Epithelial cell of esophagus (primary cell): ENCODE measurements at places on chromosomes 2 and 18.
A peak's percentile ranks its signal among the peaks of the same experiment; 100 is the strongest.

GRCh38 chr2:62319070-62319469 is 123.2 kb downstream of the B3GNT2 start:
- DNase-seq = no peak

DNA sequence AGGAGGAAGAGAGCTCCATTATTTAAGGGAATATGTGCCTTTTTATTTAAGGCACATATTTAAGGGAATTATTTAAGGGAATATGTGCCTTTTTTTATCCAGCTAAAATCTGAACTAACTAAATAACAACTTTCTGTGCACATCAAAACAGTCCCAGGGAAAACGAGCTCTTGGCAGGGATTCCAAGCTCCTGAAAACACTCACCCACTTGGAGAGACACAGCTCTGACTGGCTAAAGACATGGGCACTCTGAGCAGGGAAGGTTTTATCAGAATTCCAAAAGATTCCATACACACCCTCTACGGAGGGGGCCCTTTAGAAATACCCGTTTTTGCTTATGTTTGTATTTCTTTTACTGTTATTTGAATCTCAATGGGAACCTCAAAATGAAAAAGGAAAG is 181.0 kb downstream of the ZNF516 start:
- no peak for DNase-seq

DNA sequence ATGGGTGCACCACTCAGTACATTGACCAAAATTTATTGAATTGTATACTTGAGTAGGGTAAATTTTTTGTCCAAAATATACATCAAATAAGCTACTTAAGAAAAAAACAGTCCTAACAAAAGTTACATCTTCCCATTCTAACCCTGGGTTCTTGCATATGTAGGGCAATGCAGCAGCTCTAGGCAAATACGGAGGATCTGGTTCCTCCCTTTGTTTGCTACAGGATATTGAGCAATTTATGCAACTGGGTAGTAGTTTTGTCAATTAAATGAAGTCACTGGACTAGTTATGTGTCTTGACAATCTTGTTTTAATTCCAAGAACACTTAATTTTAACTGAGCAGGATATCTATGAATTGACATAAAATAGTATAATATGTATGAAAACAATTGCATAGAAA is 1507.2 kb upstream of the PIK3C3 start:
- peak; percentile 46 for DNase-seq

GRCh38 chr2:158845859-158846258 is 50.7 kb downstream of the DAPL1 start:
- peak; percentile 52 for DNase-seq

DNA sequence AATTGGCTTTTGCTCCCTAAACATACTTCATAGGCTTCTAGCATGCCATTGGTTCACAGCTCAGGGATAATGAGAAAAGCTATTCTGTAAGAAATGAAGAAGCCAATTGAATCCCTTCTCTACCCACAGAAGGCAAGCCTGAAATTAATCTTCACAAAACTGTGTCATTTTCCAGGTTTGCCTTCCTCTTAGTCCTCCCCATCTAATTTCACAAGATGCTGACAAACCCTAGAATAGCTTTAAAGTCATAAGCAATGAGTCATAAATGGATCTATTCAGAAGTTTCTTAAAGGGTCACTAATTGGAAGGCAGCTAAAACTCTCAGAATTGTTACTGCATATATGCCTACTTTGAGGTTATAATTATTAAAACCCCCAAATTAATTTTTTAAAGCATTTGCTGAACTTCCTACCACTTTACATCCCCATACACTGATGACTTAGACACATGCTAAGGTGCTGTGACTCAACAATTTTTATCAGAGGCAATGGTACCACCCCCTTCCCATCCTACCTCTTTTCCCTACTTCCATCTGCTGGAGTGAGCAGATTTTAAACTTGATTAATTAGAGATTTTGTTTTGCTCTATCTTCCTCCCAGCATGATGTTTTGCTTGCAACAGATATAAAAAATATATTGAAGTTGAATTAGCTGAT is 51.3 kb upstream of the NABP1 start:
- DNase-seq = peak; percentile 58

GRCh38 chr2:101047075-101047766 is 45.1 kb downstream of the RPL31 start:
- peak; percentile 95 for DNase-seq

GRCh38 chr2:176138923-176139660 is 9.6 kb downstream of the HOXD8 start:
- DNase-seq = no peak

DNA sequence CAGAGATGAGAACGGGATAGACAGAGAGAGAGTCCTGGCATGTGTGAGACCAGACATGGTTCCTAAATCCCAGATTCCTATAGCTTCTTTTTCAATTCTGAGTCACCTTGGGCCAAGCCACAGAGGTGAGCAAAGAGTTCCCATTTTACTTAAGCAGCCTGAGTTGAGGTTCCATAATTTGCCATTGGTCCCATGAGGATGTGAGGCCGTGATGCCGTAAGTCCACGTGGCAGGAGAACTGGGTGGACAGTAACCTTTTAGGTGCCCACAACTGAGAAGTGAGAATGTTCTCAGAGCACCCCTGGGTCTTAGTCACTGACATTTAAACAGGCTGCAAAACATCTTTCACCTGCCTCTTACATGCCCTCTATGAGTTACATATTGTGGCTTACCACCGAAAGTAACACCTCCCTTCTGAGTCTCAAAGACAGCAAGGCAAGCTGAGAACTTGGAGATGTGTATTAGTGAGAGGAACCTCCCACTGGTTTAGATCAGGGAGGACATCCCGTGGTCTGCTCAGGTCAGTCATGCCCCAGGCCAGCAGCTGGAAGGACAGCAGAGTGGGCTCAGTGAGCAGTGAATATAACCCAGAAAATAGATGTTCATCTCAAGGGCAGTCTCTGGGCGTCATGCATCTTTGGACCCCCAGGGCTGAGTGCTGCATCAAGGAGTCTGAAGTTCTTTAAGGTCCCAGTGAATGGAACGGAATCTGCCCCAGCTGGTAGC is 127.9 kb upstream of the LGALSL start:
- DNase-seq = no peak

DNA sequence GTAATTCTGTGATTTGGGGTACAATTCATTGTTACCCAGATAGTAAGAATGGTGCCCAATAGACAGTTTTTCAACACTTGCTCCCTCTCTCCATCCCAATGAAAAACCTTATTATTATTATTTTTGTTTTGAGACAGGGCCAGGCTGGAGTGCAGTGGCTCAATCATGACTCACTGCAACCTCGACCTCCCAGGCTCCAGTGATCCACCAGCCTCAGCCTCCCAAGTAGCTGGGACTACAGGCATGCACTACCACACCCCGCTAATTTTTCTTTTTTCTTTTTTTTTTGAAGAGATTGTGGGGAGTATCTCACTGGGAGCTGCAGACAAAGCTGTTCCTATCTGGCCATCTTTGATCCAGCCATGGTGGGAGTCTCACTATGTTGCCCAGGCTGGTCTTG is 7.2 kb downstream of the TGFA start:
- peak; percentile 48 for DNase-seq

- no peak for DNase-seq
Observed at GRCh38 chr2:225038231-225038523, 4.1 kb downstream of the DOCK10 start.

DNA sequence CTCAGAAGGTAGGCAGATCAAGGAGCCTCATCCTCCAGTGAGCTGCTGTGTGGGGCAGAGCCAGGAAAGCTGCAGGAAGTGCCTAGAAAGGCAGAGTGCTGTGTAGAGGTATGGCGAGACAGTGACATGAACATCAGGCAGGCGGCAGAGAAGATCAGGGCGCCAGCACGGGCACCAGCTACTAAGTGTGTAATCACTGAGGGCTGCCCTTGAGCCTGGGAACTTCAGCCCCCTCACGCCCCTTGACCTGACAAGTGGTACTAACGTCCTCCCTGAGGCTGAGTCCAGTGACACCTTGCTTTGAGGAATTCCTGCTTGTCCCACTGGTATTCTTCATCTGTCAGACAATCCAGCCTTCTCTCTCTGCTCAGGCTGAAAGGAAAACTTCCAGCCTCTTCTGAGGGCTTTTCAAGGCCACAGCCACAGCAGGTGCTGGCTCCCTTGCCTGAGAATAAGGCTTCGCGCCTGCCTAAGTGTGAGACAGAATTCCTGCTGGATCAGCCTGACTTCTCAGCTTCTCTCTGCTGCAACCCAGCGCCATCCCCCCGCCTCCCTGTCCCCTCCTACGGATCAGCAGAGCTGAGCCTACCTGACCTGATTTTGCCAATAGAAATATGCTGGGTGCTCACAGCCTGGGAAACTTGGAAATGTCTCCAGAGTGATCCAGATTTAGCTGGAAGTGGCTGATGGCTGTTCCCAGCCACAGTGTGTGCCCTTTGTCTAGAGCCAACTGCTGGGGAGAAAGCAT is 148.0 kb downstream of the SMAD7 start:
- no peak for DNase-seq

GRCh38 chr2:60423505-60423904 is 129.9 kb downstream of the BCL11A start:
- no peak for DNase-seq

GRCh38 chr2:215363461-215364156 is 51.8 kb downstream of the ATIC start:
- no peak for DNase-seq

GRCh38 chr2:188787021-188787657 is 187.0 kb upstream of the COL3A1 start:
- peak; percentile 60 for DNase-seq

GRCh38 chr2:201698588-201699226 is at the start of gene MPP4:
MPP4 (minus strand) TSS chr2:201698644; CDS start chr2:201693954, 4,690 bp downstream.
- peak; percentile 15 for DNase-seq

- peak; percentile 14 for DNase-seq
Observed at GRCh38 chr18:14098428-14098827, 33.8 kb downstream of the ZNF519 start.

DNA sequence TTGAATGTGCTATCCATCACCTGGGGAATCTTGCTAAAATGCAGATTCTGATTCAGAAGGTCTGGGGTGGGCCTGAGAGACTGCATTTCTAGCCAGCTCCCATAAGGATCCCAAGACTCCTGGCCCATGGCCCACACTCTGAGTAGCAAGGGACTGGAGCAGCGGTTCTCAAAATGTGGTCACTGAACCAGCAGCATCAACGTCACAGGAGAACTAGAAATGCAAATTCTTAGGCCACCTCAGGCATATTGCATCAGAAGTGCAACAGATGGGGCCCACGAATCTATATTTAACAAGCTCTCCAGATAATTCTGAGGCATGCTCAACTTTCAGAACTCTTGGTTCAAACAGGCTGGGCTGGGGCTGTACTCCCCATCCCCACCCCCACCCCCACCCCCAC is 74.6 kb downstream of the DHRS9 start:
- DNase-seq = no peak

GRCh38 chr18:27109451-27109850 is 75.7 kb downstream of the CHST9 start:
- no peak for DNase-seq

DNA sequence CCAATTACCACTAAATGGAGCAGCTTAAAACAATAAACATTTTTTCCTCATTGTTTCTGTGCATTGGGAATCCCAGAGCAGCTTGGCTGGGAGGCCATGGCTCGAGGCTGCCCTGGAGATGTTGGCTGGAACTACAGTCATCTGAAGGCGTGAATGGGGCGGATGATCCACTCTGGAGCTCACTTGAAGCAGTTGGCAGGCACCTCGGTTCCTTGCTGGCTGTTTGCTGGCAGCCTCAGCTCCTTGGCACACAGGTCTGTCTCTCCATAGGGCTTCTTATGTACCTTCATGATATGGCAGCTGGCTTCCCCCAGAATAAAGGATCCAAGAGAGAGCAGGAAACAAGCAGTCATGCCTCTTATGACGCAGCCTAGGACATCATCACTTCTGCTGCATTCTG is 227.0 kb upstream of the COPS8 start:
- DNase-seq = no peak

DNA sequence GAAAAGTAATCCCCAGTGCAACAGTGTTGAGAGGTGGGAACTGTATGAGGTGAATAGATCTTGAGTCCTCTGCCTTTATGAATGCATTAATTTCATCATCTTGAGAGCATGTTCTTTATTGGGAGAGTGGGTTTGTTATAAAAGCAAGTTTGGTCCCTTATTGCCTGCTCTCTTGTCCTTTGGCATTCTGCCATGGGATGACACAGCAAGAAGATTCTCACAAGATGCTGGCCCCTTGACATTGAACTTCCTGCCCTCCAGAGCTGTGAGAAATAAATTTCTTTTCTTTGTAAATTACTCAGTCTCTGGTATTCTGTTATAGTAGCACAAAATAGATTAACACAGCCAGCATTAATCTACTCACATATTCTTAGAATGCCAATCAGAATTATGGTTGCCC is 108.6 kb downstream of the EHBP1 start:
- peak; percentile 53 for DNase-seq

DNA sequence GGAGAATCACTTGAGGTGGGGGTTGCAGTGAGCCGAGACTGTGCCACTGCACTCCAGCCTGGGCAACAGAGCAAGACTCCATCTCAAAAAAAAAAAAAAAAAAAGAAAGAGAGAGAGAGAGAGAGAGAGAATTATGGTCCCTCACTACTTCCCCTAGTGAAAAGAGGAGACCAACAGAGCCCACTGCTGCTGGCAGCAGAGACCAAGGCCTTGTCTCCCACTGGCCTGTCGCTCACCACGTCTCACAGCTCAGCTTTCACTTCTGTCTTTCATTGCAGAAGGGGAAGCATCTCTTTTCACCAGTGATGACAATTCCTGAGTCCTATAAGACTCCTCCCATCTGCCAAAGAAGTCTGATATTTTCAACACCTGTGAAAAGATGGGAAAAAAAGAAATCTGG is 81.3 kb downstream of the CLHC1 start:
- no peak for DNase-seq

DNA sequence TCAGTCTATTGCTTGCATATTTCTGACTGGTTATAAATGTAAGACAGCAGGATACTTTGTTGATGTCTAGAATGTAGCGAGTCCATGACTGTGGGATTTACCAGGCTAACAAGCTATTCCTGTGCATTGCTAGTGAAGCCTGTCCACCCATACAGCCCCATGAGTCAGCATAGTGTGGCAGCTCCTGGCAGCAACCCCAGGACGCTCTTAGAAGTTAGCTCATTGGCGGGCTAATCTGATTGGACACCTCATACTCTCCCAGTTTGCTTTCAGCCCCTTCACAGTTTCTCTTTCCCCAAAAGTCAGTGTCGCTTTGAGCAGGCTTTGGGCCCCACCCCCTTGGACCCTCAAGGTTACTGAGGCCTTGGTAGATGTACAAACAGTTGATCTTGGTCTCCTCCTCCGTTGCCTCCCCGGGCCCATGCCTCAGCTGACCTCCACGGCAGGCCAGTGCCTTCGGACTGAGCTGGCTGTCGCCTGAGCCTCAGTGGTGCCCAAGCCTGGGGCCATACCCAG is 48.0 kb downstream of the COA5 start:
- peak; percentile 79 for DNase-seq

GRCh38 chr18:39938676-39939608 is 2016.1 kb upstream of the PIK3C3 start:
- DNase-seq = no peak

GRCh38 chr2:102436323-102436722 is 13.4 kb downstream of the IL18RAP start:
- no peak for DNase-seq

GRCh38 chr2:134435936-134436335 is 182.1 kb downstream of the MGAT5 start:
- DNase-seq = no peak
